ENCODE measurements at places on chromosomes 13 and 19. TPM values are rescaled to one million over a fixed set of nuclear protein-coding genes. Genes with fewer than 3 reads are reported as not detected.

Gene MEX3D
- 34.0 TPM for total RNA-seq

Gene MBD3L3
- not detected for total RNA-seq

Gene RB1
- 20.9 TPM for total RNA-seq

DNA sequence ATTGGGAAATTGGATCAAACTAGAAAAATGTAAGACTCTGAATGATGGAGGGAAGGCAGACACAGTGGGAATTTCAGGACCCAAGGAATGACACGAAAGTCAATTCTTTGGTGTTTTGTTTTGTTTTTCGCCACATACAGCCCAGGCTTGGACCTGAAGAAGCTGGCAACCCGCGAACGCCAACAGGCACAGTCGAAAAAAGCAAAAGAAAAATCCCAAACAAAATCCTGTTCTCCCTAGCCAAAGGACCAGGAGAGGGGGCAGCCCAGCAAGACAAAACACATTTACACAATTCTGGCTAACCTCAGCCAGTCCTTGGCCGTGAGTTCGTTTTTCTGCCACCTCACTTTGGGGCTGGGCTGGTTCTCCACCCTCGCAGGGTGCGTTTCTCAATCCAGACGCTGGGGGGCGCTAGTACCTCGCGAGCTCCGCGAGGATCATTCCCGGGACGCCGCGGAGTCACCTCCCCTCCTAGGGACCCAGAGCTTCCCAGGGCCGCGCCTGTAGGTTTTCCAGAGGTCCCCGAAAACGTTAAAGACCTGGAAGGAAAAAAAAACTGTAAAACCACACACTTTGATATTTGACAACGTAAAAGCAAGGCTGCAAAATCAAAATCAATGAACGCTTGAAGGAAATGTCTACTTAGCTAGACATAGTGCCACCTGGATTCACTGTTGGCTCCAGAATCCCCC lies 34.9 kb upstream of the TPM4 start:
- no peak overlapping the region for H3K27ac ChIP-seq
- peaks cover 1% of the 10 kb centered on the region for H3K27me3 ChIP-seq

DNA sequence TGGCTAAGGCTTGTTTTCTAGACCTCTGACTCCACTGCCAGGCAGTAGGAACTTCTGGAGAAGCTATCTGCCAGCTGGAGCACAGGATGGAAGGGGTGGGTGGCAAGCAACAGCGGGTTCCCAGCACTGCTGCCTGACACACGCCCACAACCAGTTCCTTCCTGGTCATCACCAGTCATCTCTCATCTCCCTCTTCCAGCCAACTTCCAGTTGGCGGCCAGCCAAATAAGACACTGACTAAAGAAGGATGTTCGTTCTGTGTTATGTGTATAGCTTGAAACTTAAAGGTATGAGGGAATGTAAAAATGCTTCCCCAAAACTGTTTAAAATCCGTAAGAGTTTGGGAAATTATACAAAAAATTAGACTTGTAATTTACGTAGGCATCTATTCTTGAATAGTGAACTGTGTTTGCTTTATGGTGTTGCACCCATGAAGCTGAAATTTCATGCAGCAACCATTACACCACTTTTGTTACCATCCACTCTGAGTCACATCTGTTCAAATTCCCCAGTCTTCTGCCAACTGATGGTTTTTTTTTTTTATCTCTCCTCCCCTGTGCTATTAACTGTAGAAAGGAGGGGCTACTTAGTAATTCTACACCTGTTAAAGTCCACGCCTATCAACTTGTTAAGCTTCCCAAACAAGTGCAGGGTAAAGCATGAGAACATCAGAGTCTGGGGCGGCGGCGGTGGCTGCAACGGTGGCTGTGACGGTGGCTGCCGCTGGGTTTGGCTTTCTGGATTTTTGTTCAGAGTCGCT lies 86.2 kb upstream of the FRY start:
- no peaks in the 10 kb centered on the region for H3K36me3 ChIP-seq
- H3K27ac ChIP-seq: no peak overlapping the region
- H3K4me3 ChIP-seq: no peak overlapping the region
- no peaks in the 10 kb centered on the region for H3K27me3 ChIP-seq
- no peak for DNase-seq

GRCh38 chr13:99816321-99816720 lies 155.2 kb downstream of the ZIC5 start:
- H3K27me3 ChIP-seq: 0 out of 3 replicates have a peak, but pooled peaks cover 4% of the 10 kb centered on the region
- no peaks in the 10 kb centered on the region for H3K36me3 ChIP-seq
- H3K4me1 ChIP-seq: no peaks in the 10 kb centered on the region
- H3K27ac ChIP-seq: no peak overlapping the region
- no peak overlapping the region for H3K4me3 ChIP-seq
- DNase-seq: no peak

GRCh38 chr13:73901324-73902068 lies 232.7 kb downstream of the KLF12 start:
- H3K4me3 ChIP-seq: no peak overlapping the region
- H3K27me3 ChIP-seq: no peaks in the 10 kb centered on the region
- DNase-seq: no peak
- no peaks in the 10 kb centered on the region for H3K36me3 ChIP-seq
- no peak overlapping the region for H3K27ac ChIP-seq
- no peaks in the 10 kb centered on the region for H3K4me1 ChIP-seq

DNA sequence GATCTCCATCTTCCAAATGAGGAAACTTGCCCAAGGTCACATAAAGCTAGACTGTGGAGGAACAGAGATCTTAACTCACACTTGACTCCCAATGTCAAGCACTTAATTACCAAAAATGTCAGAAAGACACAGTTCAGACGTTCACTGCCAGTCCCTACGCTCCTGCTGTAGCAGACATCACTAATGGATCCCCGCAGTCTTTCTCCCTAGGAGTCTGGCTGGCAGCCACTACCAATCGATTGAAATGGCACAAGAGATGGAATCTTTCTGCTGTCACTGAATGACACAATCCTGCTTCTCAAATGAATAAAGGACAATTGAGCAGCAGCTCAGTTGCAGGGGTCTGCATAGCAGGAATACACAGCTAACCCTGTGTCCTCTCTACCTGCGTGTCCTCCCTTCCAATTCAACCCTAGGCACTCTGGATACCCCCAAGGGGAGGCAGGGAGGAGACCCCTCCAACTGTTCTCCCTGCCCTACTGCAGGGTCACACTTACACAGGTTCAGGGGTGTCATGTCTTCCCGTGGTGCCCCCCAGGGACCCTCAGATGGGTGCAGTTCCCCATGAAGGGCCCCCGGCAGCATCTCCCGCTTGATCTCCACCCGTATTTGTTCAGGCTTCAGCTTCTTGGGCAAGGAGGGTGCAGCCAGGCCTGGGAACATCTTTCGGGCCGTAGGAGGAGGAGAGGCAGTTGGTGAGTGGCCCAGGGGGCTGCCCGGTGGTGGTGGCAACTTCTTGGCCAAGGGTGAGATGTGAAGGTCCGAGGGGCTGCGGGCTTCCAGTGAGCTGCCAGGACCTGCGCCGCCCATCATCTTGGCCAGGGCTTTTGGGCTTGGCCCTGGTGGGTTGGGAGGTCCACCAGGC lies 7.9 kb upstream of the AKAP8L start:
- H3K36me3 ChIP-seq: peaks cover 87% of the 10 kb centered on the region
- H3K4me1 ChIP-seq: peaks cover 40% of the 10 kb centered on the region
- no peak for DNase-seq
- H3K4me3 ChIP-seq: no peak overlapping the region

All from K562 (cell line).